ENCODE measurements at places on chromosomes 4 and X.
A peak's percentile ranks its signal among the peaks of the same experiment; 100 is the strongest.

GRCh38 chr4:132958457-132959263 lies 190.4 kb upstream of the PCDH10 start:
- DNase-seq = no peak

- no peak for DNase-seq
Observed at GRCh38 chr4:175946472-175947116, 119.0 kb upstream of the WDR17 start.

- no peak for DNase-seq
Observed at GRCh38 chrX:39336671-39337311, 535.5 kb downstream of the MID1IP1 start.

- DNase-seq = no peak
Observed at GRCh38 chr4:43682551-43682950, 766.1 kb downstream of the KCTD8 start.

DNA sequence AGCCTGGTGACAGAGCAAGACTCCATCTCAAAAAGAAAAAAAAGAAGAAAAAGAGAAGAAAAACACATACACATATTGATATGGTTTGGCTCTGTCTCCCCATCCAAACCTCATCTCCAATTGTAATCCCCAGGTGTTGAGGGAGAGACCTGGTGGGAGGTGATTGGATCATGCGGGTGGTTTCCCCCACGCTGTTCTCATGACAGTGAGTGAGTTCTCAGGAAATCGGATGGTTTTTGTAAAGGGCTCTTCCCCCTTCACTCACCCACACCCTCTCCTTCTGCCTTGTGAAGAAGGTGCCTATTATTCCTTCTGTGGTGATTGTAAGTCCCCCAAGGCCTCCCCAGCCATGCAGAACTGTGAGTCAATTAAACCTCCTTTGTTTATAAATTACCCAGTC lies 68.4 kb downstream of the LDB2 start:
- DNase-seq = no peak

- no peak for DNase-seq
Observed at GRCh38 chr4:96691521-96691920, 851.6 kb downstream of the PDHA2 start.

- DNase-seq = no peak
Observed at GRCh38 chr4:21768349-21769310, 179.9 kb downstream of the KCNIP4 start.

GRCh38 chr4:111641813-111642579 lies 503.3 kb upstream of the FAM241A start:
- no peak for DNase-seq

- no peak for DNase-seq
Observed at GRCh38 chrX:30688641-30689040, 35.4 kb downstream of the GK start.

- DNase-seq = peak; percentile 35
Observed at GRCh38 chrX:12901486-12901885, 4.9 kb upstream of the TLR8 start.

GRCh38 chr4:152486429-152487389 lies 49.2 kb downstream of the FBXW7 start:
- no peak for DNase-seq

DNA sequence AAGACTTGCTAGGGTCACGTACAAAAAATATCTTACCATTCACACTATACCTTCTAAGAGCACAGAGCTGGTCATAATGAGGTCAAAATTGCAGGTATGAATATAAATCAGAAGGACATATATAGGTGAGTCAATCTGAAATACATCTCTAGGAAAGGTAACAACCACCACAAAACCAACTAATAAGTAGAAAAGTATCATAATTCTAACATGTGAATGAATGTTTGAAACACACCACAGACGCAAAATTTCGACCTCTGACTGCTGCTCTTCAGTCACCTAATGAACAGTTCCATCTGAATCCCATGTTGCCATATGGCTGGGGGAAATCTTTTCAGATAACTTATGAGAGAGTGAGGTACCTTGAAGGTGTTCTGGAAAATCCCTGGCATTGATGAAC lies 22.1 kb downstream of the STAP1 start:
- no peak for DNase-seq

- DNase-seq = no peak
Observed at GRCh38 chrX:4277122-4277521, 563.7 kb upstream of the PRKX start.

DNA sequence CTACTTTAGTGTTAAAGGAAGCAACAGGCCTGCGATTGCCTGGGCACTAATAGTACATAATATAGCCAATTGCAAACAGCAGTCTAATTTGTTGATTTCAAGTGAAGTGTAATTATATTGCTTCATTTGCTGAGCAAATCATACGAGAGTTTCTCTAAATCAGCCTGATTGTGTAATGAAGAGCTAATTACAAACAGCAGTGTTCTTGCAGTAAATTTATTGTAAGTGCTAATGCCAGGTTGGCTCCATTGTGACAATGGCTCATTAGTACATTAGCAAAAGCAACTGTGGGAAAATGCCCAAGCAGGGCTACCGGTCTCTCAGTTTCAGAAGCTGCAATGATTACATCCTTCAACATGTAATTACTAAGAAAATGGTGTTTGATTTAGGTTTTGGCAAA lies 591.5 kb downstream of the GALNTL6 start:
- DNase-seq = no peak

GRCh38 chrX:150502091-150502490 lies 66.3 kb upstream of the MTM1 start:
- DNase-seq = no peak

DNA sequence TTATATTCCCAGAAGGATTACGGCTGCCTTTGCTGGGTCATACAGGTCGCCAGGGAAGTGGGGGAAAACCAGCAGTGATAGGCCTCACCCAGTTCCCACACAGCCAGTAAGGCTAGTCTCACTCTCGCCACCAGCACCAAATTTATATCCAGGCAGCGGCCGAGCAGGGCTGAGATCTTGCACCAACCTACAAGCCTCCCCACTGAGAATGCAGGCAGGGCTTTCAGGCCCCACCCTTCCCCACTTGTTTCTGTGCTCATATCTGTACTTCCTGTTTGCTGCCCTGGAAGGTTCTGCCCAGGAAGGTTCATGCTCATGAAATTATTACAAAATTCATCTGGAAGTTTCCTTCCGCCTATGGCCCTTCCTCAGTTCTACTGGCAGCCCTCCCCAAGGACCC lies 179.7 kb downstream of the STIM2 start:
- DNase-seq = no peak

GRCh38 chr4:30757357-30757756 lies 37.2 kb downstream of the PCDH7 start:
- DNase-seq = no peak

DNA sequence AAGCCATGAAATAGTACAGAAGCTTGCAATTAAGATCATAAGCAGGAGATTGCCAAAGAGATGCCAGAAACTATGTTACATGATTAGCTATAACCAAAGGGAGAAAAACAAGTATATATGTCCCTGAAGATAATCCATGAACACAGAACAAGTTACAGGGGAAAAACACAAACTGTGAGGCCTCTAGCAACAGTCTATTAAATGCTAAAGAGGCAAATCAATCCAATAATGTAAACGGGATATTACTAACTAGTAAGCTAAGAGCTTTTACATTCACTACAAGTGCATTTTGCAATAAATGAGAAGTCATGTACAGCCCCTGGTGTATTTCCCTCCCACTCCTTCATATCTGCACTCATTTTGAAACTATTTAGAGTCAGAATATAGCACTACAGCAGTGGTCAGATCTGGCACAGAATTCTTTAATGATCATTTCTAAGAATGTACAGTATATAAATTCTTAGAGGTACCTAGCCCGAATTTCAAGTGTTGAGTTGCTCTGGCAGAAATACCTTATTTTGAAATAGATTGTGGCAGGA lies 449.8 kb upstream of the SMIM31 start:
- no peak for DNase-seq

DNA sequence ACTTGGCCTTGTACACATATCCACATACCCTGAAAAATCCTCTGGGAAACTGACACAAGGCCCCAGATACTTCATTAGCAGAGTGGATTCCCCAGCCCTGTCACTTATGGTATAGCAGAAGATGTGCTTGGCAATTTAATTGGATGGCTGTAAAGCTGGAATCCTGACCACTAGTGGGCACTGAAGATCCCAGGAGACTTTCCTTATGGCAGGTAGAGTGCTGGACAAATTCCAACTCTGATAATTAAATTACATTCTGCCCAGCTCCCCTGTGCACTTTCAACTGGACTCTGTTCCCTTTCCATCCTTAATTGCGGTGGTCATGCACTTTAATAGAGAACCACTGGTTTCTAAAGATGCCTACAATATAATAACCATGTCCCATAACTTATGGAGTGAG lies 119.8 kb downstream of the DCK start:
- no peak for DNase-seq

- no peak for DNase-seq
Observed at GRCh38 chrX:2717312-2717711, 26.2 kb downstream of the CD99 start.

- no peak for DNase-seq
Observed at GRCh38 chrX:47226531-47227333, 6.1 kb upstream of the USP11 start.

GRCh38 chr4:42371305-42372252 lies 25.7 kb upstream of the SHISA3 start:
- no peak for DNase-seq

DNA sequence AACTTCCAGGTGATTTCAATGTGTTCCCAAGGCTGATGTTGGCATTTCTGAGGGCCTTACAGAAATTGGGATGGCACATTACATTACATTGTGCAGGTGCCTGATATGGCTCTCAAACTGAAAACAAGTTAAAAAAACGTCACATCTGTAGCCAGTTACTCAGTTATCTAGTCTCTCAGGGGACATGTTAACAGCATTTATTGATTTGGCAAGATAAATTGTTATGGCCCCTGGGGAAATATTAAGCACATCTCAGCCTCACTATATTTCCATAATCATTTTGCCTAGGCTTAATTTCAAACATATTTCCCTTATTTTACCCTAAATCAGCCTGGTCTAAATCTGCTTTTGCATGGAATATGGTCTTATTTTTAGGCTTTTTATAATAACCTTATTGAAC lies 290.0 kb downstream of the IL15 start:
- no peak for DNase-seq

DNA sequence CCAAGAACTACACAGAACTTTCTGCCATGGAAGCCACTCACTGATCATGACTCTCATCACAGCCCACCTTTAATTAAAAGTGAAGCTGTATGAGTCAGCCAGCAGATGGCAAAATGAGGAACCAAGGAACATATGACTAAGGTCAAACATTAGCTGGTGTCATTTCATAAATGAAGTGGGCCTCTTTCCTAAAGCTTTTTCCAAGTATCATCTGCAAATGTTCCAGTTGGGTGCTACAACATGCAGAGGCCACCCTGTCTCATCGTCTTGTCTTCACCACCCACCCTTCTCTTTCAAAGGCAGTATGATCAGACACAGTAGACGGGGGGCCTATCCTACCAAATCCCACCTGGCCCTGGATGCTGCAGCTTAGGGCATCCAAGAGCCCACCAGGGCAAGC lies 9.2 kb upstream of the EOLA1 start:
- DNase-seq = no peak

DNA sequence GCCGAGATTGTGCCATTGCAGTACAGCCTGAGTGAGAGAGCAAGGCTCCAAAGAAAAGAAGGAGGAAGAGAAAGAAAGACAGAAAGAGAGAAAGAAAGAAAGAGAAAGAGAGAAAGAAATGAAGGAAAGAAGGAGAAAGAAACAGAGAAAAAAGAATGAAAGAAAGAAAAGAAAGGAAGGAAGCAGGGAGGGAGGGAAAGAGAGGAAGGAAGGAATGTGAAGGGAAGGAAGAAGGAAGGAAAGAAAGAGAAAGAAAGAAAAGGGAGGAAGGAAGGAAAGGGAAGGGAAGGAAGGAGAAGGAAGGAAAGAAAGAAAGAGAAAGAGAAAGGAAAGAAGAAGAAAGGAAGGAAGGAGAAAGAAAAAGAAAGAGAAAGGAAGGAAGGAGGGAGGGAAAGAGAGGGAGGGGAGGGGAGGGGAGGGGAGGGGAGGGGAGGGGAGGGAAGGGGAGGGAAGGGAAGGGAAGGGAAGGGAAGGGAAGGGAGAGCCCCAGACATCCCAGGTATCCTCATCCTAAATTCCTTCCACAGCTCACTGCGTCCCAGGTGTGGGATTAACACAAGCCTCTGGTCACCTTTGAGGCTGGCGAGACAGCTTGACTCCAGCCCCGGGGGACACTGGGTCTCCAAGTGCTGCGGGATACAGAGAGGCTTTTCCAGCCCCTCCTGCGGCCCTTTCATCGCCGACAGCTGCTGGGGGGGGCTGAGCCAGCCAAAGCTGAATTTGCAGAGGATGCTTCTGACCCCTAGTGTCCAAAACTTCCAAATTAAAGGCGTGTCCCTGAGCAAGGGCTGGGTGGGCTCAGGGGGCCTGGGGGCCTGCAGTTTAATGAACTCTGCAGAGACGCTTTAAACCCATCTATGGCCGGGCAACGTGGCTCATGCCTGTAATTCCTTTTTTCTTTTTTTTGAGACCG lies 24.2 kb upstream of the CSF2RA start:
- DNase-seq = no peak

DNA sequence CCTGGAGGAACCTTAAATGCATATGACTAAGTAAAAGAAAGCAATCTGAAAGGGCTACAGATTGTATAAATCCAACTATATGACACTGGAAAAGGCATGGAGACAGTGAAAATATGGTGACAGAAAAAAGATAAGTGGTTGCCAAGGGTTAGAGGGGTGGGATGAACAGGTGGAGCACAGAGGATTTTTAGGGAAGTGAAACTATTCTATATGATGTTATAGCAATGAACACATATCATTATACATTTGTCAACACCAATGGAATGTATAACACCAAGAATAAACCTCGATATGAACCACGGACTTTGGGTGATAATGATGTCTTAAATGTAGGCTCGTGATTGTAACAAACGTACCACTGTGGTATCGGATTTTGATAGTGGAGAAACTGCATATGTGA lies 40.7 kb downstream of the NPY5R start:
- no peak for DNase-seq

GRCh38 chrX:22141047-22141730 lies 109.1 kb downstream of the PHEX start:
- no peak for DNase-seq

DNA sequence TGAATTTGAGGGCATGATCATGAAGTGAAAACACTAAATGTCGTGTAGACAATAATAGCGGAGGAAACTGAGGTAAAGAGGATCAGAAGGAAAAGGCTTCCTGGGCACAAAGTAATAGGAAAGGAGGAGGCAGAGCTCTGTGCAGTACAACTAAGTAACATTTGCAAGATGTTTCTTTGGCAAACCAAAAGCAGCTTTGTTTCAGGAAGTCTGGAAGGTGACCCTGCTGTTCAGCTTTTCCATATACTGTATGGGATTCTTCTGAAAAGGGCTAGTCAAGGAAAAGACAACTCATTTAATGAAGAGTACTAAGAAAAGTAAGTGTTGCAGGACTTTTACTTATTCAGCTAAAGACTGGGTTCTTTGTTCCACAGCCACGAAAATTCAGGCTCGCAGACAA lies 463.1 kb downstream of the PCDH7 start:
- no peak for DNase-seq
